ENCODE measurements at places on chromosomes 5 and 9.

DNA sequence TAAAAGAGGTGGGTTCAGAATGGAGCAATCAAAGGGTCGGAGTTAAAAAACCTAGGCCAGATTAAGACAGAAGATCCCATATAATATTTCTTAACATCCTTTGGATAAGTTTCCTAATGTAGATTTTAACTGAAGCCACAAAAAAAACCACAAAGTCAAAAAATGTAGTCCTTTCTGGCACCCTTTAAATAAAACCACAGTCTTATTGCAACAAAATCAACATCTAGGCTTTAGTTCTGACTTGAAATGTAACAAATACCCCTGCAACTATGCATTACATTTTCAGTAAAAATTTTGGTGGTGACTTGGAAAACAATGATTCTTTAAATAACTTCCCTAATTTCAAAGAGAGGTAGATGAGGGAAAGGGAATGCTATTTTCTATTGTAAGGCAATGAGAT lies 109.2 kb downstream of the PSAT1 start:
- DNase-seq: no peak

- peak; percentile 46 for DNase-seq
Observed at GRCh38 chr5:140245341-140245740, 57.6 kb downstream of the PFDN1 start.

DNA sequence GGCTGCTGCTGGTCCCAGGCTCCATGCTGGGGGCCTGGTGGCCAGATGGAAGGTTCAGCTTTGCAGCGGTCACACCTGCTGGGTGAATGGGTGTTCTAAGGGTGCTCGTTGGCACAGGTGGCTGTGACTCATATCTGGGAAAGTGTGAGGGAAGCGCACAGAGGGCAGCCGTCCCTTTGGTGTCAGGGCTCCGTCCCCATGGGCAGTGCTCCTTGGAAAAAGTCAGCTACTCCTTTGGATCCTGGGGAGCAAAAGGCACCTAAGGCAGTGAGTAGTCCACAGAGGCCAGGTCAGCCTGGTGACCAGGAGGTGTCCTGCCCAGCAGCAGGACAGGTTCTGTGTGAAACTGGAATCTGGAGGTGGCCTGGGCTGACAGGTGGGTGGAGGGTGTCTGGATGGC lies 18.4 kb upstream of the GBGT1 start:
- DNase-seq: no peak

DNA sequence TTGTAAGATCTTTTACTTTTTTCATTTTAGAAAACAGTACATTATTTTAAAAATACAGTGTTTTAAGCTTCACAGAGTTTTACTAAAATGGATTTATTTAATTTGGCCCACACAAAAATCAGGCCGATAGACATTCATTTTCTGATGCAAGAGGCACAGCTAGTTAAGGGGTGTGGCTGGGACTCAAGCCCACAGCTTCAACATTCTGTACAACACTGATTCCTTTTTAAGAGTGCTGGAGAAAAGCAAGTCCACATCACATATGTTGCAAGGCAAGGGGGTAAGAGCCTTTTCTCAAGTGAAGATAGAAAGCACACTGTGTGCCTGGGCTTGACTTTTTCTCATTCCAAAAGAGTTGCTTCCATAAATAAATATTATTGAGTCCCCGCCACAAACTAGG lies 195.9 kb downstream of the RFK start:
- no peak for DNase-seq

GRCh38 chr9:32430720-32431119 lies 46.3 kb downstream of the ACO1 start:
- no peak for DNase-seq

DNA sequence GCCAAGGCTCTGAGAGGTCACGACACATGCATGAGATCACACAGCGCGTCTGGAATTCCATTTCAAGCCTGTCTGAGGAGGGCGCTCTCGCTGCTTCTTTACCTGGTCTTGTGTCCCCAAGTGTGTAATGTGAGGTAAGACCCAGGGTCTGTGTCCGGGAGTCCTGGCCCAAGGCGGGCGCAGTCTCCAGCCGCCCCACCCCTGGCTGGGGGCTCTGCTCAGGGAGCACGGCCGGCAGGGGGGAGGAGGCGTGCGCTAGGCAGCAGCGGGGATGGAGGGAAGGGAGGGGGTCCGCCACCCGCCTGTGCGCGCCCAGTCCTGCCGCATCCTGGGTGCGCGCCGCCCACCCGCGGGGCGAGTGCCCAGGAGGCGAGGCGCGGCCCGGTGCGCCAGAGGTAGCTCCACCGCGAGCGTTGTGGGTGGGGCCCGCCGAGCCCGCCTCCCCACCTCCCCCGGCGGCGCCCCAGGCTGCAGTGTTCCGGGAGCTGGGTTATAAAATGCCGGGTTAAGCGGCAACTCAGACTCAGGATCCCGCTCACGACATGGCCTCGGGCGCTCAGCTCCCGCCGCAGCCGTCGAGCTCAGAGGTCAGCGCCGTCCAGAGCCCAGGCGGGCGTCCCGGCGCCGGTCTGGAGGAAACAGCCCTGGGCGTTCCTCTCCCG lies at the start of gene CCNI2:
Gene CCNI2 (plus strand): TSS at position 473 of the 662 bp plus-strand sequence. CDS start 70 bp downstream, at position 543.
- DNase-seq: peak; percentile 61

DNA sequence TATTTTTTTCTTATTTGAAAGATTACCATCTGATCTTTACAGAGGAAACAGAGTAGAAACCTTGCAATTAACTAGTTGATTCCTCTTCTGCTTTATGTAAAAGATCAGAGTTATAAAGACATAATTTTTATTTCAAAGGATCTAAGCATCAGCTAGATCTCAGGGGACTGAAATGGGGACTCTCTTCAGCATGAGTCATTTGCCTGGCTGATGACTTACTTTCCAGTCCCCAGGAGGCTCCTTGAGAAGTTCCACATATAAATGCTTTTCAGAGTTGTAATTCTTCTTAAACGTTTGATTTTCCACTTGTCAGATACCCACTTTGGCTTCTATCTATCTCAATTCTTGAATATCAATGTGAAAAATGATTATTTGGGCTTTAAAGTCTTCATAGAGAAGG lies 389.4 kb downstream of the RAB3C start:
- DNase-seq: no peak

- no peak for DNase-seq
Observed at GRCh38 chr5:164146223-164146622, 640.8 kb downstream of the MAT2B start.

GRCh38 chr5:151470439-151470838 lies 23.0 kb downstream of the SLC36A1 start:
- DNase-seq: no peak

DNA sequence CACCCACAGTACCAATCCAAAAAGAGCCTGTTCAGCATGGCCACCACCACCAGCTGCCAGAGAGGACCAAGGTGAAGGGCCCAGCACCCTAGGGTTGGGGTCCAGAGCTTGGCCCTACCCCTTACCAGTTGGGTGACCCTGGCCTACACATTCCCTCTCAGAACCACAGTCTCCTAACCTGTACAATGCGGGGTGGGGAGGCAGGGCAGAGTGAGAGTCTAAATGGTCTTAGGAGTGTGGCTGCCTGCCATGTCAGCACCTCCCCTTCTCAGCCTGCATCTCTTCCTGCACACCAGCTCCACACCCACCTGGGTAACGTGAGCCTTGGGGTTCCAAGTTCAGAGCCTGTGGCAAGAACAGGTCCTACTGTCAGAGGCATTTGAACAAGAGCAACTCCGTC lies 92.2 kb downstream of the C5orf15 start:
- no peak for DNase-seq

- peak; percentile 27 for DNase-seq
Observed at GRCh38 chr9:92711844-92712243, 41.9 kb upstream of the IPPK start.

GRCh38 chr5:94228791-94229190 lies 389.6 kb downstream of the KIAA0825 start:
- no peak for DNase-seq

DNA sequence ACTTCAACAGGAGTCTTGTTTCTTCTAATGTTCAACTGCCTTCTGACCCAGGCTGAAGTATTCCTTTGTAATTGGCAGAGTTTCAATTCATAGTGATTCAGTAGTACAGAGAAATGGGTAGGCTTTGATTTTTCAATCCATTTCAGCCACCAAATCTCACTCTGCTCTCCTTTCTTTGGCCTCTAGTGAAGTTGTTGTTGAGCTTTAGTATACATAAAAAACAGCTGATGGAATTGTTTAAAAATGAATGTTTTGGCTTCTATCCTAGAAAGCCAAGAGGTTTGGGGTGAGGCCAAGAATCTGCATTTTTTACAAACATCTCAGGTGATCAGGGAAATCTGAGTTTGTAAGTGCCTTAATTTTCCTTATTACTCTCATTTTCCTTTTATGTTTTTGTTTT lies 182.9 kb upstream of the MAP1B start:
- no peak for DNase-seq

DNA sequence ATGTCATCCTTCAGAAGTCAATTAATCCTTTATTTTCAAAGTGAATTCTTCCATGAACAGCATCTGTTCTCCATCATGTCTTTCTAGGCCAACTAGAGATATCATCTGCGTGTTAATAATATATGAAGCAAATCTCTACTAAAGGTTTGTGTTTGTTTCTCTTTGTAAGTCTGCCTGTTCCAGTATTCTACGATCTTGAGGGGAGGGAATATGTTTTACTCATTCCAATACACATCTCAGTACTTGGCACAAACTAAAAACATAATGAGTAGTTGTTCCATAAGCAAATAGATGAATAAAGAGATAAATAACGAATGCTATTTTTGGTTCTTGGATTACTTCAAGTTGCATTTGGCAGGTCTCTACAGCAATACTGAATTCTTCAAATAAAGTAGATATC lies 470.7 kb upstream of the GRIN3A start:
- no peak for DNase-seq

DNA sequence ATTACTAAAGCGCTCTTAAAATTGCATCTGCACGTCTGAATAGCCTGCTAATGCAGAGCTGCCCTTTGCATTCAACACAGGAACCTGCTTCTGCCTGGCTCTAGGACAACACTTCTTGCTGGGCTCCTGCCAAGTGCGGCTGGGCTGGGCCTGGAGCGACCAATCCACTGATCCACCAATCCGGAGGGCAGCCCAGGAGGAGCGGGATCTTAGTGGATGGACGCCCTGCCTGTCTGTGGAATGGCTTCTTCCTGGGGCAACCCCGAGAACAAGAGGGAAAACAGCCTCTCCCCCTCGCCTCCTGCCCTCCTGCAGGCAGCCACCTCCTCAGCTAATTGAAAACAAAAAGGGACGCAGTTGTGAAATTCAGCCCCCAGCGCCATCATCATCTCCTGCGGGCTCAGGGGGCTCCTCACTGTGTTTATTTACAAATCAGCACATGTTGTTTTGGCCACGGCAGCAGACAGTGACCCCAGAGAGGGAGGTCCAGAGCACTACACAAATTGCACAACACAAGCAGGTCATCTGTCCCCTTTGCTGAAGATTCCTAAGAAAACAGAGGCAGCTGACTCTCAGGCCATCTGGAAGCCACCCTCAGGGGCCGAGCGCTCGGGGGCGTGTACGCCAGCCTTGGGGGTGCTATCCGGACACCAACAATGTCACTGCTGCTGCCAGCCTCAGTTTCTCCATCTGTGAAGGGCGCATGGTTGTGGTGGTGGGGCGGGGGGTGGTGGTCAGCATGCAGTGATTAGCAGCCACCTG lies 57.3 kb downstream of the GADD45G start:
- no peak for DNase-seq

- DNase-seq: no peak
Observed at GRCh38 chr9:8825585-8826147, 1026.1 kb upstream of the DMAC1 start.

DNA sequence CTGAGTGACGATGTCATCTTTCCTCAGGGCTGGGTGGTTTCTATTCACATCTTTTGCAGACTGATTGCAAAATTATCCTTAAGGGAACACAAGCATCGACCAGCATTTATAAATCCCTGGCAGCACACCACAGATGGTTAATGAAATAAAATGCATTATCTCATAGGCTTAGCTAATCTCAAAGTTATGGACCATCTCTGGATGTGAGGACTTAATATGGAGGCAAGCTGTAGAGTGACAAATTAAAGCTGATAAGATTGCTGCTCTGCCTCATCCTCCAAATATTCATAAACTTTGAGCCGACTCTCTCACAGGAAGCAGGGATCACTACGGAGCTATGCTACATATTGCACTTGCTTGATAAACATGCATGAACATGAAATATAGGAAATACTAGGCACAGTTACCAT lies 663.2 kb upstream of the RGMB start:
- no peak for DNase-seq

- no peak for DNase-seq
Observed at GRCh38 chr9:37426846-37427245, 4.3 kb downstream of the GRHPR start.

DNA sequence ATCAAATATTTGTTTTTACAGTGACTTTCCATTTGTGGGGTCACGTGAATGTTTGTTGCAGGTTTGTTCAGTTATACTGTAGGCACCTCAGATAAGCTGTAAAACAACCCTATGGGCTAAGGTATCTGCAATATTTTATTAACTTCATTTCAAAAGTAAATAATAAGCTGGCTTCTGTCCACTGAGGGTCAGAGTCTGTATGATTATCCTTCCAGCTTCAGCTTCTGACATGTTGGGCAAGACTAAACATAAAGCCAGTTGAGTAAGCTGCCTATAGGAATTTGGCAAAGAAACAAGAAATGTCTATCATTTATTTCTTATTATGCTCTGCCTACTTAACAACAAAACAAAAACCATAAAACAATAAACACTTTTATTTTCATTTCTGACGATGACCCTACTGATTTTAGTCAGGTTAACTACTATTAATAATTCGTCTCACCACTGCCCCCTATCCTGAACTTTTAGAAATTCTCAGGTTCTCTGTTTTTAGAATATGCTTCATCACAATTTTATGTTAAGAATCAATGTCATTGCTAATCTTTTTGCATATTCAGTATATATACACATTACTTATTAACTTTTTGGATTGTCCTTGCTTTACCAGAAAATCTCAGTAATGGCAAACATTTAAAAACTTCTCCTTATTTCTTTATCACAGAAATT lies 413.6 kb upstream of the ADAMTSL1 start:
- no peak for DNase-seq

GRCh38 chr5:1038417-1039209 lies 30.0 kb downstream of the NKD2 start:
- no peak for DNase-seq

DNA sequence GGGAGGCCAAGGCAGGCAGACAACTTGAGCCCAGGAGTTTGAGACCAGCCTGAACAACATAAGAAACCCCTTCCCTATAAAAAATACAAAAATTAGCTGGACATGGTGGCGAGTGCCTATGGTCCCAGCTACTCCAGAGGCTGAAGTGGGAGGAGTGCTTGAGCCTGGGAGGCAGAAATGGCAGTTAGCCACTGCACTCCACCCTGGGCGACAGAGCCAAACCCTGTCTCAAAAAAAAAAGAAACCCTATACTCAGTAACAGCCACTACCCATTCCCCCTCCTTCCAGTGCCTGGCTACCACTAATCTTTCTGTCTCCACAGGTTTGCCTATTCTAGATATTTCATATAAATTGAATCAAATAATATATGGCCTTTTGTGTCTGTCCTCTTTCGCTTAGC lies 14.3 kb upstream of the SIL1 start:
- DNase-seq: no peak

DNA sequence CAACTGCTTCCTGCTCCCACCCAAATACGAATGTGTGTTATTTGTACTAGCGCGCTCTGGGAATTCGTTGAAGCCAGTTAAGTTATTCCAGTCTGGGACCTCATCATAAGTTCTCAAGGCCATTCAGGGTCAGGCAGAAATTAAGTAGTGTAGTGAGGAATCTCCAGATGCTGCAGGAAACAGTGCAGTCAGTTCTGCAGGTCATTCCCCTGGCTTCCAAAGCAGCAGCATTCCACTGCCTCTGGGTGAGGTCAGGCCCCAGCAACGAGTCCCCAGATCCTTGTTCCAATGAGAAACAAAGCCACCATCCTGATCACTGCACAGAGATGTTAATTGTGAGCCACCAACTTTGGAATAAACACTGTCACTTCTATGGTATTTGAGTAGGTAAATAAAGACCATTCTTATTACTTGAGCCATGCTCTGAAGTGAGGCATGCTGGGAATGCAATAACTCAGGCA lies 33.1 kb downstream of the SVEP1 start:
- no peak for DNase-seq

All from CD4-positive, alpha-beta T cell treated with Interleukin-1 beta for 1 hour (primary cell).